ENCODE measurements at places on chromosomes 6 and 20. TPM values are rescaled to one million over a fixed set of nuclear protein-coding genes. Genes with fewer than 3 reads are reported as not detected.

The SPAG4 gene
- total RNA-seq = 2.8 TPM

The RRAGD gene
- total RNA-seq = 21.7 TPM

The SNX21 gene
- total RNA-seq = 35.8 TPM

The ENPP1 gene
- 13.6 TPM for total RNA-seq

The BACH2 gene
- total RNA-seq = 4.5 TPM

The TXLNB gene
- total RNA-seq = 1.7 TPM

The MUCL3 gene
- total RNA-seq = not detected

The KIF6 gene
- 0.46 TPM for total RNA-seq

- no peak for DNase-seq
Measured at GRCh38 chr6:19997104-19997503, 159.9 kb downstream of the ID4 start.

DNA sequence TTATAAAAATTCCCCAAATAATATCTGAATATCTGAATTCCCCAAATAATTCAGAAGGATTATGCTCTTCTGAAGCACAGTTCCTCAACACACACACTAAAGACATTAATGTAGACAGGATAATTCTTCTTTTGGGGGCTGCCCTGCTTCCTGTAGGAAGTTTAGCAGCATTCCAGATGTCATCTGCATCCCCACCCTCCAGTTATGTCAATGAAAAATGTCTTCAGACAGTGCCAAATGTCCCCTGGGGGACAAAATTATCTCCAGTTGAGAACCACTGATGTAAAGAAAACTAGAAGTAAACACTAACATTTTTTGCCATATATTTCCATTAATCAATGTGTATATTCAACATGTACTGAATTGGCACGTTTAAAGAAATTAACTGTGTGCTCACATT lies 25.9 kb upstream of the NAA20 start:
- DNase-seq = no peak

DNA sequence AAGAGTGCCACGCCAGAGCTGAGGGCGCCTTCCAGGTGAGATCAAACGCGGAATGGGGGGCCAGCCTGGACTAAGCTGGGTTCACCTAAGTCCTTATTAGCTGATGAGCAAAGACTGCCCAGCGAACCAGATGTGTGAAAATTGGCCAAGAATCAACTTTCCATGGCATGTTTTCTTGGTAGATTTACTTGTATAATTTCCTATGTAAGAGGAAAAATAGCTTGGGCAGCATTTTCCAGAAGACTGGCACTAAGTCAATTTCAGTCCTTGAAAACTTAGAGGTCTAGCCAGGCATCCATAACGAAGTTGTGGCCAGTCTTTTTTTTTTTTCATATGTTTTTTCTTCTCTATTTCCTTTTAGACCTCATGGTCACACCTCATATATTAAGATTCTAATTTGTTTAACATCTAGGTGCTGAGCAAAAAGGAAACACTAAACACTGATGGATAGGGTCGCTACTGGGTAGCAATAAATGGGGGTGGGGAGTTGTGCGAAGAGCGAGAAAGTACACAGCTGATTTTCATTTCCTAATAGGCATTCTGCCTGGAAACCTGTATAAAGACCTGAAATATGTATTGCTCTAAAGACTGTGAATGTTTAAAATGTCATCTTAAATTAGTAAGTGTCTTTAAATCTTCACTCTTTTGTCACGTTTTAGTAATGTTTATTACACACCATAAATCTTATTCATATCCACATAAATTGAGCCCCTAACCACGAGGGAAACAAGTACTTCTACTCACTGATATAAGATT lies 188.8 kb downstream of the CD83 start:
- no peak for DNase-seq

GRCh38 chr6:54291146-54291545 lies 17.1 kb upstream of the TINAG start:
- DNase-seq = no peak

- DNase-seq = no peak
Measured at GRCh38 chr6:169752074-169752623, 727 bp downstream of the ERMARD start.

GRCh38 chr6:76275746-76276145 lies 203.3 kb upstream of the IMPG1 start:
- DNase-seq = no peak

DNA sequence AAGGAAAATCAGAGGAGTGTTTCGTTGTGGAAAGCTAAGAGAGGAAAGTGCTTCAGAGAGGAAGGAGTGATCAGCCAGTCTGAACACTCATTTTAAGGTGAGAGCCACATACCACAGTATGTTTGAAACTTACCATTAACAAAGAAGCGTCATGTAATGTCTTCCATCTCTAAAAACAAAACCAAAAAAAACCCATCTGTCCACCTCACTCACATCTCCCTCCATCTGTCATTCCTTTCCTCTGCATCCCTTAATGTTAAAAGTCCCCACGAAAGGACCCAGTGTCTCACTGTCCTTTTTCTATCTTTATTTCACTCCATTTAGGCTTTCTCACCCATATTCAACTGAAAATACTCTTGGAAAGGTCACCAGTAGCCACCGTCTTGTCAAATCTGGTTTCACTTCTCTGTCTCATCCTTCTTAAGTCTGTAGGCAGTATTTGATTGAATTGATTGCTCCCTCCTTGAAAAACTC lies 59.4 kb upstream of the GNRH2 start:
- DNase-seq = no peak

GRCh38 chr20:56842056-56842455 lies 212.9 kb downstream of the TFAP2C start:
- no peak for DNase-seq

- DNase-seq = no peak
Measured at GRCh38 chr6:139452148-139452876, 77.9 kb upstream of the CITED2 start.

DNA sequence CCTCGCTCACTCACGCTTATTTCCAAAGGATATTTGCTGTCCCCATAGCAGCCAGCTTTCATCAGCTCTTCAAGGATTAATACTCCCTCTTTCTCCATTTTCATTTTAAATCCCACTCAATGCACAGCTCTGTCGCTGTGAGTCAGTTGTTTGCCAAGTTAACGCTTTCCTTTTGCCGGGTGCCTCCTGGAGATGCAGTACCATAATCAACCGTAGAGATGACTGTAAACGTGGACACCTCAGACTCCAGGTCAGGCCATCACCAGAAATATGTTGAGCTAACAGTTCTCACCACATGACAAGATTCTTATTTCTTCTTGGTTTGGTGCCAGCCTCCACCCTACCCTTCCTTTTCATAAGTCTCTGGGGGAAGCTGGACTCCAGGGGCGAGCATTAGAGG lies 66.6 kb upstream of the TAB2 start:
- DNase-seq = no peak

DNA sequence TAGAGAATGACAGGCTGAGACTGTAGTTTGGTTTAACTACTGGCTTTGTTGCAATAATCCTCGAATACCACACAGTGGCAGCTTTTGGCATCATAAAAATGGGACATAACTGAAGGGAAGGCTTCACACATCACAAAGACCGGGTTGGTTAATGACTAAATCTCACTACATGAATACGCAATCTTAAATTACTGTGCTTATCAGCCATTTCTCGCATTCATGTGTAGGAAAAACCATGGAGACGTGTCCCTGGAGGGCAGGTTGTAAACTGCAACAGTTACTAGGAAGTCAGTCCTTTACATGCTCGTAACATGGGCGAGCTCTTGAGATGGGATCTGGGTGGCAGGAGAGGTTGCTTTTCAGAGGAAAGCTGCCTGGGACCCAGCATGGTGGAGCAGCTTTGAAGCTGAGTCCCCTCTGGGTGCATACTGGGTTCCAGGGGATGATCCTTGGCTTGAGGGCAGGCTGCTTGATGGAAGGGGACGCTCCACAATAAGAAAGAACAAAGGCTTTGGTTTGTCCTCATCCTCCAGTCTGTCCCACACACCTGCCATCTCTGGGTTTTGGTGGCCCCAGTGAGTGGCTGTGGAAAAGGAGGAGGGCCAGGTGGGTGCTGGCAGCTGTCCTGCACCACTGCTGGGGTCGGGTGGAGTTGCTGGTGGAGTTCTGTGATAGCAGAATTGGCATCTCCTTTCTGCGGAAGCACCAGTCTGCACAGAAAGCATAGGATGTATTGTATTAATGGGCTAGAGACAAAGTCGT lies 2.1 kb downstream of the RPS21 start:
- no peak for DNase-seq

DNA sequence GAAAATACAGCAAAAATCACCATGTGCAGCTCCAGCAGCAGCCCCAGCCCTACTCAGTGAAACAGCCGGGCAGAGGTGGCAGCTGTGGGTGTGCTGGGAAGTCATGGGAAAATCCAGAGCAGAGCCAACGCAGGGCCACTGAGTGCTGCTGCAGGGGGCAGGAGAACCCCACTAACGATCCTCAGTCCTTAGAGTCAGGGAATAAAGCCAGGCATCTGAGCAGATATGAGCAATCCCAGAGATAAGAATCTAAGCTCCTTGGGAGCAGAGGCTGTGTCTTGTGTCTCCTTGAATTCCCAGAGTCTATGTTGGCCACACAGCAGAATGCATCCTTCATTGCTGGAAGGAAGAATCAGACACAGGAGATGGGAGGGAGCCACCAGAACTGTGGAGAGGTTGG lies 493.1 kb upstream of the MAP3K7 start:
- DNase-seq = no peak

GRCh38 chr20:48526936-48527335 lies 300.9 kb downstream of the PREX1 start:
- no peak for DNase-seq

DNA sequence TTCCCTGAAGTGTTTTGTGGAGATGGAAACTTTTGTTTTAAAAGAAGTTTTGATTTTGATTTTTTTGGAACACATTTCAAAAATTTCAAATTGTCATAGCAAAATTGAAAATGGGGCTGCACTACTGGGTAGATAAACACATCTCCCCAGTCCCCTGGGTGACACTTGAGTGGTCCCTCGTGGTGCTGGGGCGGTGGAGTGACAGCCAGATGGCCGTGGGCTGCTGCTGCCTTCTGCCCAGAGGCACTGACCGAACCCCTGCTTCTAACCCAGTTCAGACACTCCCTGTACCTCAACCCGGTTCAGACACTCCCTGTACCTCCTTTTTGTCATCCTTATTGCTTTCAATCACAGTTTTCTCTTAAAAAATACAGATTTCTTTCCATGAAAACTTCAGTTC lies 69.9 kb upstream of the SYNJ2 start:
- no peak for DNase-seq

GRCh38 chr6:146916435-146917025 lies 287.7 kb upstream of the STXBP5 start:
- no peak for DNase-seq

- DNase-seq = no peak
Measured at GRCh38 chr20:11195899-11196558, 522.2 kb upstream of the JAG1 start.

- no peak for DNase-seq
Measured at GRCh38 chr6:69220375-69220774, 576.4 kb downstream of the LMBRD1 start.

GRCh38 chr6:44537306-44538049 lies 150.0 kb downstream of the CDC5L start:
- DNase-seq = no peak

DNA sequence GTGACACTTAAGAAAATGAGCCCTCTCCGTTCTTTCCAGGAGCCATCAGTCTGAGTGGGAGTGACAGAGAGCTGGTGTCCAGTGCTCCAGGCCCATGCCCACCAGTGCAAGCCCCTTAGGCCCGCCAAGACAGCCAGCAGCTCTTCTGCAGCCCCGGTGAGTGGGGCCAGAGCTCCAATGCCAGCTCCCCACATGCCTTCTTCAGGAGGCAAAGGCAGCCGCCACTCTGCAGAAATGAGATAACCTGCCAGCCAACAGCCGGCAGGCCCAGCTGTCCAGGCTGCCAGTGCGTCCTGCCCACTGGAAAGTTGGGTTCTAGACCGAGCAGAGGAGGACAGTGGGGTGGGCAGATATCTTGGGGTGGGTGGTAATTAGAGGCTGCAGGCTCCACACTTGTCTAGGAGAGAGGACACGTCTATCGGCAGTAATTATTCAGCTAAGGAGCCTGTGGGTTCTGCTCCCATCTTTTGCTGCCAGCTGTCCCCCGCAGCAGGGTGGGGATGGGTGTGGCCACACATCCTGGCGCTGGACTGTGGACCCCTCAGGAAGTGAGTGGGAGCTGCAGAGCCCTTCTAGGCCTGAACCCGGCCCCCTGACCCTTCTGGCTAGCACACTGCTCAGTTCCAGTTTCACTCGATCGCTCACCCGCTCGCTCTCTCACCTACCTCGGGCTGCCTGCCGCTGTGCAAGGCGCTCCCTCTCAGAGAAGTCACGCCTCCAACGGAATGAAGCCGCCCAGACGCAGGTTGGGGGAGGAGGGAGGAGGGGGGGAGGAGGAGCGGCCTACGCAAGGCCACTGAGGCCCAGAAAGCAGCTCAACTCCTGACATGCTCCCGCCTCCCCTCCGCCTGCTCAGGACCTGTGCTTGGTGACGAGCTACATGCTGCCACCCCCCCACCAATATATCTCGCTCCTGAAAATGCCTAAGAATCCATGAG lies 3.6 kb downstream of the GRM4 start:
- no peak for DNase-seq

DNA sequence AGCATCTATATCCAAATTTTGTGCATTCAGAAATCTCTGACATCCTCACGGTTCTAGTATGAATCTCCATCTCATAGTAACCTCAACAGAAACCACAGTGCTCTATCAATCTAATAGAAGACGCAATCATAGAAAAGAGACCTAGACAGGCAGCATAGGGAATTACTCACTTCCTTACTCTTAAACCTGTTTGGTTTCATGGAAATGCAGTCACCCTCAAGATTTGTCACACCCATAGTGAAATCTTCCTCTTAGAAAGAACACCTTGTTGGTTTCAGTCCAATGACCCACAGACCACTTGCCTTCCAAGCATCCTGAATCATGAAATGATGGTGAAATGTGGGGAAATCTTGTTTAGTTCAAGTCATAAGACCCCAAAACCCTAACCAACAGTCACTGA lies 166.1 kb upstream of the PRDM1 start:
- DNase-seq = no peak

DNA sequence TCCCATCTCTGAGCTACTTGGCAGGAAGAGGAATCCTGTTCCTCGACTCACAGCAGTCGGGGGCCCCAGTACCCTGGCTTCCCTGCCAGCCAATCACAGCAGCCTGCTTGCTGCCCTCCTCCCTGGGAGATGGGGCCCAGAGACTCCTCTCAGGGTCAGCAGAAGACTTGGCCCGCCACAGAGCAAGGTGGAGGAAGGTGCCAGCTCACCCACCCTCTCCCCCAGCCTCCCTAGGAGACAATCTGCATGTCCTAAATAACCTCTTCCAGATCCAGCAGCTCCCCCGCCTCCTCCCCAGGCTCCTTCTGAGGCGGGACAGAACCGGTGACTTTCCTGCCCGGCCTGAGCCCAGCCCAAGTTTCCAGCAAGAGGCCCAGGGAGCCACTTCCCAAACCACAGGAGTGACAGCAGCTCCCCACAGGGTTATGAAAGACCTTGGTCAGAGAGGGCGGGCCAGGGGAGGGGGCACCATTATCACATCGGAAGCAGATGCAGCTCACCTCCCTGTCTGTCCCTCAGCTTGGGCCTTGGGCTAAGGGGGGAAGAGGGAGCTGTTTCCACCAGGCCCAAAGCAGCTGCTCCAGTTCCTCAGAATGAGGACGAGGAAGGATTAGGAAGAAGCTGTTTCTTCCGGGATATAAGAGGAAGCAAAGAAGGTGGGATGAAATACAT lies 2.3 kb downstream of the CCND3 start:
- DNase-seq = peak; percentile 82

GRCh38 chr20:32609111-32609773 lies 24.1 kb upstream of the NOL4L start:
- no peak for DNase-seq

- no peak for DNase-seq
Measured at GRCh38 chr20:52748285-52748932, 223.7 kb upstream of the TSHZ2 start.

GRCh38 chr20:61926796-61927192 lies 138.9 kb downstream of the TAF4 start:
- peak; percentile 78 for DNase-seq

Measured in posterior vena cava (tissue), 2 donors.